Activated B cell treated with CpG ODN at 0.5 μM for 24 hours (primary cell): ENCODE measurements at places on chromosomes 16 and 17. TPM values are rescaled to one million over a fixed set of nuclear protein-coding genes. Genes with fewer than 3 reads are reported as not detected.

Gene FMNL1
- total RNA-seq, result 310 and 351 TPM in 2 replicates

Gene SMARCD2
- 114 and 117 TPM in 2 replicates for total RNA-seq

Gene CTRB1
- total RNA-seq, result not detected in 2 replicates

Gene SLC5A11
- 0.22 and 0.49 TPM in 2 replicates for total RNA-seq

Gene METTL23
- 52.3 and 56.0 TPM in 2 replicates for total RNA-seq

Gene CCL7
- not detected in 2 replicates for total RNA-seq

Gene CDH5
- total RNA-seq, result not detected in 2 replicates

Gene SLFN14
- total RNA-seq, result not detected in 2 replicates

Gene NPIPB9
- 4.6 and 5.7 TPM in 2 replicates for total RNA-seq

Gene LGALS9C
- not detected in 2 replicates for total RNA-seq

Gene OTOP2
- not detected in 2 replicates for total RNA-seq

Gene KRTAP17-1
- not detected in 2 replicates for total RNA-seq

- DNase-seq, result no peak
Observed at GRCh38 chr17:80636361-80637018, 91.9 kb downstream of the RPTOR start.

GRCh38 chr16:74034862-74035261, 261.8 kb upstream of the PSMD7 start:
- DNase-seq, result no peak

DNA sequence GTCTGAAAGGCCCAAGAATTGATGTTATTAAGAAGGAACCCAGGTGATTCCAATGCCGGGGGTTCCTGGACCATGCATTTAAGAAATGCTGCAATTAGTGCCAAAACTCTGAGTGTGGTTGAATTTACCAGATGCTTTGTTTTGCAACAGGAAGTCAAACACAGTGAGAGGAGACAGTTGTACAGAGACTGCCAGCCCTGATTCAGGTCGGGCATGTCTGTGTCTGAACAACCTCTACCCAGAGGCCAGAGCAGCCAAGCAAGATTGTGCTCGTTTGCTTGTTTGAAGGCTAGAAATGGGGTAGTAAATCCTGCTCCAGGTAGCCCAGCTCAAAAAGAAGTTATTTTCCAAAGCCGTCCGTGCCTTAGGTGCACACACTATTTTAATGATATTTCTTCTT, 412.4 kb upstream of the ERCC4 start:
- no peak for DNase-seq

DNA sequence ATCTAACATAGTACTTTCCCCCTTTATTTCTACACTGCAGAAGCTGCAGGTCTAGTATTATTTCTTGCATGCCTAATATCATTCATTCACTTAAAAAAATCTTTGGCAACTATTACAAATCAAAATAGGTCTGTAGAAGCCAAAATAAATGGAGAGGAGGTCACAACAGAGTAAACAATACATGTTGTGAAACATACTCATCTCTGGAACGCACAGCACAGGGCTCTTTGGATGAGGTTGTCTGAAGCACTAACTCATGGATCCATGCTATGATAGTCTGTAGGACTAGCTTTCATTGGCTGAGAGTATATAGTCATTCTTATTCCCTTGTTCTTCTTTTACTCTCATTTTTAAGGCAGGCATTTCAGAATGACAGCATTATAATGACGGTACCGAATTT, 21.3 kb downstream of the MYO1D start:
- DNase-seq, result no peak

DNA sequence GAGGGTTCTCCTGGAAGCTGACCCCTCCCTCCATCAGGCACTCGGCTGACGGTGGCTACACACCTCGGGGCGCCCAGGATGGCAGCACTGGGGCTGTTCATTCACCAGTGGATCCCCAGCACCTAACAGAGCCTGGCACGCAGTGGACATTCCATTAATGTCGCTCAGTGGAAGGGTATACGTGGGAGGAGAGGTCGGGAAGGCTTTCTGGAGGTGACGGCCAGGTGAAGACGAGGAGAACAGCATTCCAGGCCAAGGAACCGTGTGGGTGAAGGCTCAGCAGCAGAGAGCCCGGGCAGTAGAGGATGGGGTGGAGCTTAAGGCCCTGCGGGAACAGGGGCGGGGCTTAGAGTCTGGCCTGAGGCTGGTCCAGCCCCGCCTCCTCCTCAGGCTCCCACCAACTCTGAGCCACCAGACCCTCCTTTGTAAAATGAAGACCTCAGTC, 2.5 kb upstream of the HS3ST6 start:
- no peak for DNase-seq

DNA sequence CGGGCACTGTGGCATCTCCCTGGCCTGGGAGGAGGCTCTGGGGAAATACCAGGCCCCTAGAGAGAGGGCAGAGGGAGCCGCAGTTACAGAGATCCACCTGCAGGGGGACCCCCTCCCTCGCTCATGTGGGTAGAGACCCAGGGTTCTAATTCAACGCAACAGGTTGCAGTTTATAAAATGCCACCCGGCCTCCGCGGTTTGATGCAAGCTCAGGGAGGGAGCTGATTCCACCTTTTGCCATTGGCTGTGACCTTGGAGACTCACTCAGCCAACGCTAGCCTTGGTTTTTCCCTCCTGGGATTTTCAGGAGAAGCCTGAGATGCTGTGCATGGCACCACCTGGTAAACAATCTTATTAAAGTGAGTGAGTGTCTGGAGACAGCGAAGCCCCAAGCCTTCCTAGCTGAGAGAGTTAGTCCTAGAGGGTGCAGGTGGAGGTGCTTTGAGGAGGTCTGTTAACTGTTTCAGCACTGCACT, 12.1 kb downstream of the TTLL6 start:
- peak; percentile 57 for DNase-seq

GRCh38 chr17:17820463-17821158, 16.2 kb downstream of the SREBF1 start:
- no peak for DNase-seq

DNA sequence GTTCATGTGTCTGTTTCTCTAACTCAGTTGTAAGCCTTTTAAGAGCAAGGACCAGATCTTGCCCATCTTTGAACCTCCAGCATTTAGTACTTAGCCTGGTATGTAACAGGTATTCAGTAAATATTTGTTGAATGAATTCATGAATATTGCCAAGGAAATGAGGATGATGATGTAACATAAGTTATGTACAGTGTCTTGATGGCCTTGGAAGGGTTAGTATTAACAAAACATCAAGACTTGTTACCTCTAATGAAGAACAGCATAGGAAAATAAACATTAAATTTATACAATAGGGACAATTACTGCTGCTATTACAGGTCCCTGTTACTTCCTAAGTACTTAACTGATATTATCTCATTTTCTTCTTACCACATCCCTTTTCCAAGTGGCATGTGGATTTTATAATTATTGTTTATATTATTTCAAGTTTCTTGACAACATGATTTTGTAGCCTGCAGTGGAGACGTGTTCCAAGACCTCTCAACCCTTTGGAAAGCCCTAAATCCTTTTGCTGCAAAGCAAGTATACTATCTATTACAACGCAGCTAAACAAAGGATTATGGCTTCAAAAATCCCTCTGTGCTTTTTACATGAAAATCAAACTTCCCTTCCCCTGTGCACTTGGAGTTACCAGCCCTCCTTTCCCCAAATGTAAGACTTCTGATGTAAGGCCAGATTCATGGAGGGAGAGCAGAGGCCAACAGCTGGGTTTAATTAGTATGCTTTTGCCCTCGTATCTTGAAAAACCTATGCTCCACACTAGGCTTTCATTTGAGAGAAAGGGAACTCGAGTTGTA, 77.4 kb upstream of the SMIM36 start:
- DNase-seq, result no peak

GRCh38 chr16:53291757-53292392, 142.4 kb upstream of the RBL2 start:
- no peak for DNase-seq

- no peak for DNase-seq
Observed at GRCh38 chr16:72109300-72109699, 15.7 kb downstream of the DHX38 start.

- no peak for DNase-seq
Observed at GRCh38 chr16:979859-980594, 1.5 kb upstream of the SOX8 start.

- DNase-seq, result no peak
Observed at GRCh38 chr16:85975451-85975981, 76.6 kb downstream of the IRF8 start.

DNA sequence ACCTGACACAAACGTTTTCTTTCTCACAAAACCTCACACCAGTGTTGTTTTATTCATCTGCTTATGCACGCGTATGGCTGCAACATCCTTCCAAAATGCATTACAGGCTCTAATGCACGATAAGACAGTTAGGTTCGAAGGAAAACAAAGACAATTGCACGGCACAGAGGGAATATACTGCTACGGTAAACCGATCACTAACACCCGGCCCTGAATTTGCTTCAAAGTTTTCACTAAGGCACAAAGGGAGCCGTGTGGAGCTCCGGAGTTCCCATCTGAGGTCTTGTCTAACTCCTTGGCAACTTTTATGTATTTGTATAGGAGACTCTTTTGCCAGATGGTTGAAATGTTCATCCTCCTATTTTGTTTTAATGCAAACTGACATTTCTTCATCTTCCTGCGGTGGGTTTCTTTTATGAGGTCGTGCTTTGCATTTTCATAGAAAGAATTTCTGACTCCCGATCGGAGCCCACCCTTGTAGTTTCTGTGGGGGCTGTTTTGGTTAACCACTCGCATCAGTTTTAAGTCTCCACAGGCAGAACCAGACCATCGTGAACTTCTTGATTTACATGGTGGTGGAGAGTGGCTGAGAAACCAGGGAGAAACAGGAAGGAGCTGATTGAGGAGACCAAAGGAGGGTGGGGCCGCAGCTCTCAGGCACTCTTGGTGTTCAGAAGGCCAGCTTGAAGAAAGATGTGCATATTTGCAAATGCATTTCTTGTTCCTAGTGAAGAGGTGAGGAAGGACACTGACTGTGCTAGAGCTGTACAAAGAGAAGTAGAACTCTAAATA, 516.8 kb downstream of the MAF start:
- DNase-seq, result no peak

DNA sequence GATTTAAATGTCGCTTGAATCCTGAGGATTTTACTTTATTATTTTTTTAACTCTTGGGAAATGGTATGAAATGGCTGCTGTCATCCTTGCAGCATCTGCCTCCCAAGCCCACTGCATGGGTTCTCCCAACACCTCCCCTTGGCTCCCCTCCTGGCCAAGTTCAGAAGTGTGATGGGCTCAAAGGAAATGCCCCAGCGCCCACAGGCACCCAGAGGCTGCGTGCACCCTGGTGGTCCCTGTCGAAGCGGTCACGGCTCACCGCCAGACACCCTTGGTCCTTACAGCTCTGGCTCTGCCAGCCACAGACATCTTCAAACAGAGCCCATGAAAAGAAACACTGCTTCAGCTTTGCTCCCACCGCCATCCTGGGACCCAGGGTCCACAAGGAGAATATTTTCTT, 334.7 kb downstream of the SOX9 start:
- DNase-seq, result no peak

GRCh38 chr17:2484876-2485275, 26.8 kb downstream of the METTL16 start:
- no peak for DNase-seq

- DNase-seq, result no peak
Observed at GRCh38 chr17:2195729-2196128, 107.9 kb downstream of the SMG6 start.

GRCh38 chr16:1048442-1049112, 24.0 kb upstream of the SSTR5 start:
- no peak for DNase-seq

GRCh38 chr16:66603537-66604375, 748 bp upstream of the CMTM3 start:
- DNase-seq, result peak; percentile 41

DNA sequence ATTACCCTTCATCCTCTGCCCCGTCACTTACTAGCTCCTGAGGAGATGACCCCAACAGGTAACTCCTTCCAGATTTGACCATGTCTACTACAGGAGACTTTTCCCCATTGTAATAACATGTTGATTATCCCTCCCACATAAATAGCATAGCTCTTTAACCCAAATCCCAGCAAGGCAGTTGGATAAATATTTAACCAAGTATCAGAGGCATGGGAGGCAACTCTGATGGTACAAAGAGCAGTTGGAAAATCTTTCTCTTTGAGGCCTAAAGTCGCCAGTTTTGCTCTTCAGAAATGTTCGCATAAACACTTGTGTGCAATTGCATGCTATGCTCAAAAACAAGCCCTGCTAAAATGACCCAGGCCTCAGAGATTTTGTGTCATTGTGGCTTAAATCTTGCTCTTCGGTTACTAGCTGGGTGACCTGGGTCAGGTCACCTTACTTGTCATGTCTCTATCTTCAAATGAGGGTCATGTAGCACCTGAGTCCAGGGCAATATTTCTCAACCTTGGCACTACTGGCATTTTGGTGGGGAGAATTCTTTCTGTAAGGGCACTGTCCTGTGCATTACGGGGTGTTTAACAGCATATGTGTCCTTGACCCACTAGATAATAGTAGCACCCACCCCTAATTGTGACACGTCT, 48.8 kb downstream of the HSD17B2 start:
- no peak for DNase-seq

GRCh38 chr17:5895276-5895675, 174.9 kb upstream of the WSCD1 start:
- DNase-seq, result no peak

DNA sequence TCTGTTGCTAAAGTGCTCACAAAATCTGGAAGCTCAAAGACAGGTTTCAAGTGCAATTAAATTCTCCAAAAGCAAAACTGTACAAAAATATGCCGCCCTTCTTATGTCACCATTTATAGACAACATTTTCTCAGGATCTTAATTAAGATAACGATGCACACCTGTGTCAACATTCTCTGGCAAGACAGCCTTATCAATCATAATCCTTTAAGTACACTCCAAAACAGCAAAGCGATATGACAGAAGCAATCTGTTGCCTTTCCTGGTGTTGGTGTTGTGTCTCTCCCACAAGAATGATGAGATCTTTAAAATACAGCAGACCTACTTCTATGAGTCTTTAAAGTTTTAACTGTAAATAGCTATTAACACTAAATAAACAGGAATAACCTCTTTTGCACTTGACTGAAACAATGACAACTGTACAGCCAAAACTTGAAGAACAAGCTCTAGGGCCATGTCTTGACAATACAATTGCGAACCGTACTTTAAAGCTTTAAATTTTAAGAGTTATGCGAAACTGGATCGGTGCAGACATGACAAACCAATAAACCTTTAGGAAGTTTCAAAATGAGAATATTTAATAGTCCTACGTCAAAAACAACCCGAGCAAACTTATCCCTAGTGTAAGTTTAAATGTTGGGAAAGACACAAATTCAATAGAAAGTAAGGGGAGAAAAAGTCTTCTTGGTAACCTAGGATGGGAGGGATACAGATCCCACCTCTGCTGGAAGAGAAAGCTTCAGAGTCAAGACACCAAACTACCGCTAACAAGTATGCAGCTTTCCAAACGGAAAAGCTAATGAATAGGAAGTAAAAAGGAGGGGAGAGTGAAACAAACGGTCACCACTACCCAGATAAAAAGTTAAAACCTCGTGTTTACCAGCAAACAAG, 3.3 kb upstream of the IRX5 start:
- DNase-seq, result no peak

GRCh38 chr17:6711681-6712057, 1.5 kb downstream of the SLC13A5 start:
- DNase-seq, result no peak

GRCh38 chr17:1736348-1737281, 6.1 kb upstream of the SERPINF2 start:
- DNase-seq, result no peak

GRCh38 chr16:53257001-53257400, 177.3 kb upstream of the RBL2 start:
- no peak for DNase-seq

- no peak for DNase-seq
Observed at GRCh38 chr16:84117494-84117843, 727 bp upstream of the MBTPS1 start.
